ENCODE measurements at places on chromosomes 7 and 10. TPM values are rescaled to one million over a fixed set of nuclear protein-coding genes. Genes with fewer than 3 reads are reported as not detected.

GRCh38 chr7:138387755-138388475 is 72.1 kb upstream of the TRIM24 start:
- DNase-seq, result no peak

The DYNC1I1 gene
- total RNA-seq, result 10.7 TPM

The CLDN4 gene
- 83.3 TPM for total RNA-seq

- DNase-seq, result no peak
Measured at GRCh38 chr7:49852619-49853462, 79.4 kb downstream of the VWC2 start.

The CALHM1 gene
- total RNA-seq, result not detected

The TLL2 gene
- total RNA-seq, result 0.38 TPM

GRCh38 chr7:54186336-54186735 is 355.8 kb upstream of the VSTM2A start:
- DNase-seq, result no peak

GRCh38 chr10:71475243-71475871 is 78.6 kb downstream of the CDH23 start:
- no peak for DNase-seq

GRCh38 chr7:111388912-111389311 is 173.4 kb downstream of the IMMP2L start:
- no peak for DNase-seq

- DNase-seq, result no peak
Measured at GRCh38 chr10:122567056-122567660, 6.6 kb downstream of the DMBT1 start.

GRCh38 chr7:33831389-33832141 is 73.8 kb upstream of the BMPER start:
- no peak for DNase-seq

The FAM25G gene
- not detected for total RNA-seq

GRCh38 chr10:95273393-95274312 is 17.1 kb downstream of the PDLIM1 start:
- no peak for DNase-seq

The MYO3A gene
- total RNA-seq, result 1.7 TPM

DNA sequence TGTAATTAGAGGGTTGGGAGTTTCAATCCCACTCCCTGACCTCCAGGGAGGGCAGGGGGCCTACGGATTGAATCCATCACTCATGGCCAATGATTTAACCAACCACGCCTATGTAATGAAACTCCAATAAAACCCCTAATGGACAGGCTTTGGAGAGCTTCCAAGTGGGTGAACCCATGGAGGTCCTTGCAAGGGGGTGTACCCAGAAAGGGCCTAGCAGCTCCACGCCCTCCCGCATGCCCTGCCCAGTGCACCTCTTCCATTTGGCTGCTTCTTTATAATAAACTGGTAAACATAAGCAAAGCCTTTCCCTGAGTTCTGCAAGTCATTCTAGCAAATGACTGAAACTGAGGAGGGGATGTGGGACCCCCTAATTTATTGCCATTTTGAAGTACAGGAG is 280.1 kb downstream of the FRMD4A start:
- no peak for DNase-seq

GRCh38 chr10:9038146-9038714 is 983.7 kb downstream of the GATA3 start:
- DNase-seq, result no peak

DNA sequence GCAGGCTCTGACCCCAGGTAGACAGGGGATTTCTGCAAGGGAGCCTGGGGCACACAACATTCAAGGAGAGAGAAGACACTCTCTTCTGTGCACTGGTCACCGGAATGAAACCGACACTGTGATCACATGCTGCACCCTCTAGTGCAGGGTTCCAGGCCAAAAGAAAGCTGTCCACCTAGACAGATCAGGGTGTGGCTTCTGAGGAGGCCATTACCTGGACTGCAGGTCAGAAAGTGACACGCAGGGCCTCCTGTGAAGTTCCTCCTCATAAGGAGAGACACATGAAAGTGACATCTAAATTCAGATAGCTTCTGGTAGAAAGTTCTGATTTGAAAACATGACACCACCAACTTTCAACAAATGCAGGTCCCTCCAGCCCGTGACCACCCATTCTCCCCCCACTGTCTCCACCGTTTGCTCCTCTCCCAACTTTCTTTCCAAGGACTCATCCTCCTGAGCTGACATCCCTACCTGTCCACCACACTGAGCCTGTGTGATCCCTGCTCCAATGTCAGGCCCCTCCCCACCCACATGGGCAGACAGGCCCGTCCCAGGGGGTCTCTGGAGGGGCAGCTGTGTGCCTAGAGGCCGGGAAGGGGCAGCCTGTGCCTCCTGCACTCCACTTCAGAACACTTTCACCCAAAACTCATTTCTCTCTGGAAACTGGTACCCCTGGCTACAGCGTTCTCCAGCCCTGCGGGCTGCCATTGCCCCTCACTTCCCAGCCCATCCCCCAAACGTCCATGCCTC is 198.0 kb downstream of the TNS3 start:
- peak; percentile 52 for DNase-seq

The ADCYAP1R1 gene
- total RNA-seq, result 1.4 TPM
